ENCODE measurements at places on chromosomes 3 and 15. TPM values are rescaled to one million over a fixed set of nuclear protein-coding genes. Genes with fewer than 3 reads are reported as not detected.

DNA sequence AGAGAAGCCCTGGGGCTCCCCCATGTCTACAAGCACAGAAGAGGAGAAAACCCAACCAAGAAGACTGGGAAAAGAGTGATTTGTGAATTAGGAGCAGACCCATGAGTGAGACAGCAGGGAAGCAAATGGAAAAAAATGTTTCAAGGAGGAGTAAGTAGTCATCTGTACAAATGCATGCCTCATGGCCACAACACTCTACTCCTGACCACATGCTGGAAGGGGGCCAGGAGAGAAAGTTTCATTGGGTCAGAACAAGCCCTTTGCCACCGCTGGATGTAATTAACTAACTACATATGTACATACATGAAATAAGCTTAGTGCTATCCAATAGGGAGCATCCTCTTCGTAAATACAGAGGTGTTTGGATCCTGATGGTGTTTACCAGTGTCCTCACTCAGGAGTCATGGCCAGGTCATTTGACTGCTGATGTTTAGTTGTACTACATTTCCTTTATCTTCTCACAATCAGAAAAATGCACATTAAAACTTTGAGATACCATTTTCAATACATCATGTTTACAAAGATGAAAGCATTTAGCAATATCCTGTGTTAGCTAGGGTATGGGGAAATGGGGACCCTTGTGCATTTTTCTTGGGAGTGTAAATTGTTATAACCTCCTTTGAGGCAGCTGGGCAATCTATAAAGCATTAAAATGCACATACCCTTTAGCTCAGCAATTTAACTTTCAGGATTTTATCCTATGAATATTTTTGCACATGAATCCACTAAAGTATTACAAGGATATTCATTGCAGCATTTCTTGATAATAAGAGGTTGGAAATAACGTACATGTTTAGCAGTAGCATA lies 27.1 kb downstream of the CLRN1 start:
- DNase-seq: no peak

DNA sequence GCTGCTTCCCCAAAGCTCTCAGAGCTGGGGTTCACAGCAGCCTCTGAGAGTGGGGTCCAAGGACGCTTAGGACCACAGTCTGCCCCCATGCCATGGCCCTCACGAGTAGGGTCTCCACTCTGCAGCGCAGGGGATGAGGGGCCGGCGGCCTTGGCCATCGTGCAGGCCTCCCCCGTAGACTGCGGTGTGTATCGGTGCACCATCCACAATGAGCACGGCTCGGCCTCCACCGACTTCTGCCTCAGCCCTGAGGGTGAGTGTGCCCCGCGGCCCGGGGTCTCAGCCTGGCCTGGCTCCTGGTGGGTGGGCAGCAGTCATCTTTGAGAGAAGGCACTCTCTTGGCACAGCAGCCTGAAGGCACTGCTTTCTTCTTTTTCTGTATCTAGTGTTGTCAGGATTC lies 24.8 kb upstream of the SLC28A1 start:
- no peak for DNase-seq

- DNase-seq: no peak
These were observed 23.9 kb downstream of the PLA2G4D start for GRCh38 chr15:42070279-42070975.

The VPS8 gene
- total RNA-seq: 31.7 TPM

The ZXDC gene
- total RNA-seq: 25.7 TPM

All from glomerular endothelial cell (primary cell).